NCI-H524 (cell line): ENCODE measurements at places on chromosomes 5 and 9.

DNA sequence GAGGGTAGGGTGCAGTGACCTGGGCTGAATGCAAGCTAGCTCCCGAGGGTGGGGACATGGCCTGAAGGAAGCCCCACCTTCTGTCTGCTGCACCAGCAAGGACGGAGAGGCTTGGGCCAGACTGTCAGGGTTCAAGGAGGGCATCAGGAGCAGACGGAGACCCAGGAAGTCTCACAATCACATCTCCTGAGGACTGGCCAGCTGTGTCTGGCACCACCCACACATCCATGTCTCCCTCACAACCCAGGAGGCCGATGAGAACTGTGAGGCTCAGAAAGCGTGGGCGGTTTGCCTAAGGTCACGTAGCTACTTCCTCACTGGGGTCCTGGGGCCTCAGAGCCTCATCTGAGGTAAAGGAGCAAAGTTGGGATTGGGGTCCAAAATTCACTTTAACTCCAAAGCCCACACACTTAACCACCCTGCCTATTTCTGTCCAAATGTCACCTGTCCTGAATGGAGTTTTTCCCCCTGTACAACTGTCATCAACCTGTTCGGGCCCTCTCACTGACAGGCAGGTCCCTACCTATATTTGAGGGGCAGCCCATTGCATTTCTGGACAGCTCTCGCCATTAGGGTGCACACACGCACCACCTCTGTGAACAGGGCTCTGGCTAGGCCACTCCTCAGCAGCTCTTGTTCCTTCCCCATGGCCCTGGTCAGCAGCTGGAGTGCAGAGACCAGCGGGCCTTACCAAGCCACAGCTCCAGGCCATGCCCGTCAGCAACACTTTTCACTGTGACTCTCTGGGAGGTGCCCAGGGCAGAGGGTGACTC lies 3.4 kb downstream of the IL13 start:
- no peak for DNase-seq

GRCh38 chr5:100913298-100913697 lies 10.2 kb upstream of the ST8SIA4 start:
- no peak for DNase-seq

- DNase-seq = no peak
These were observed 38.7 kb upstream of the IL17B start for GRCh38 chr5:149417711-149418368.

- no peak for DNase-seq
These were observed 19.7 kb upstream of the TBC1D2 start for GRCh38 chr9:98275159-98275558.

GRCh38 chr9:137982200-137982599 lies 104.6 kb downstream of the CACNA1B start:
- peak; percentile 4 for DNase-seq

GRCh38 chr5:179870403-179870903 lies 11.8 kb upstream of the MRNIP start:
- DNase-seq = peak; percentile 54

GRCh38 chr5:36908544-36909260 lies 32.1 kb downstream of the NIPBL start:
- DNase-seq = peak; percentile 67

GRCh38 chr9:111691672-111692329 lies 30.4 kb downstream of the GNG10 start:
- no peak for DNase-seq

DNA sequence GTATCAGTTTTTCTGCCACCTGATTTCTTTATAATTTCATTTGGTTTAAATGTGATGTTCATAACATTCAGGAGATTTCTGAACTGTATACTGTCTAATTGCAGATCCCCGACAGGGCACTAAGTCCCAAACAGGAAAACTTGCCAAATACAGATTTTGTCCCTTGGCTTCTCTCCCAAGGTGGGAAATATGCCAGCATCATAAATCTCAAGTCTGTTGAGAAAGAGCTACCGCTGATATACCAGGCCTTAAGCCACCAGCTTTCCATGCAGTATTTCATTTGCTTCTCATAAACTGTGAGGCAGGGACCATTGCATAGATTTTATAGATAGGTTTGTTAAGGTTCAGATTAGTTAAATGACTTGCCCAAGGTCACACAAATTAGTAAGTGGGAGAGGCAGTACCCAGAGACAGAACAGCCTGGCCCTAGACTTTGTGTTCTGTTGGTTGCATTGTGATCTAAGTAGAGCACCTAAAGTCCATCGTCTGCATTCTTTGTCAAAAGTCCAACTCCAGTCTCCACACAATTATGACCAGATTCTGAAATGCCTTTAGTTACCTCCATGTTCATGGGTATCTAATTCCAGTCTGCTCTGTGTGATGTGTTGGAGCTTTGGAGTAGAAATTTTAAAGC lies 16.2 kb downstream of the GPR21 start:
- peak; percentile 38 for DNase-seq

- DNase-seq = no peak
These were observed 37.3 kb downstream of the COL5A1 start for GRCh38 chr9:134678666-134679443.

DNA sequence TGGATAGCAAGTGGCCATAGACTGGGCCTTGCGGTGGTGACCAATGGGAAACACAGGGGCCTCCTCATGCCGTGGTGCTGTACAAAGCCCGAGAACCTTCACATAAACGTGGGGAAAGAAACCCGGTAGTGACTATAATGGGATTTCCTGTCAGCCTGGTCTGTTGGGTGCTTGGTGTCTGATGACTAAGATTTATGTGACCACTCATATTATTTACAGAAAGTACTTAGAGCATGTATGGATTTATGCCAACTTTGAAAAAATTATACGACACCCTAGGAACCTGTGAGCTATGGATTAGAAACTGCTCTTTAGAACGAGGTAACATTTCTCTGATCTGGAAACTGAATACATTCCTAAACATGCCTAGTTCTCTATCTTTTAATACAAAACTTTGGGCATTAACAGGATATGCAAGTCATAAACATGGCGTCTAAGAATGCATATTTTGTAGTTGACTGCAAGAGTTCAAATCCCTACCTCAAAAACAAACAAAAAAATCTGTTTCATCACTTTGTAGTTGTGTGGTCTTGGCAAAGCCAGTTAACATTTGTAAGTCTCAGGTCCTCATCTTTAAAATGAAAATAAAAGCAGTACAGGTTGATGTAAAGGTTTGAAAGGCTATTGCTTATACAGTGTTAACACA lies 85.4 kb downstream of the TMEM167A start:
- no peak for DNase-seq

DNA sequence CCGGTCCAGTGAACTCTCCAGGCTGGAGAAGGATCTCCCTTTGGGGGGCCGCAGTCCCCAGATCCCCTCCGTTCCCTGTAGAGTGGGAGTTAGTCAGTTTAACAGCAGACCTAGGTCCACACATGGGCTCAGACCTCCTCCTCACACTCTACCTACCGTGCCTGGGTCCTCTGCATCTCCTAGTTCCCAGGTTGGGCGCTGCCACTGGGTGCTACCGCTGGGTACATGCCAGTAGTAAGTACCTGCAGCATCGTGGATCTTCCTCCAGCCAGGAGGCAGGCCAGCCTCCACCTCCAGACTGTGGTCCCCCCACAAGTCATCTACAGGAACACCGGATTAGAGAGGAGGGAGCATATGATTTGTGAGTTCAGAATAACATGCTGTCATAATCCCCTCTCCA lies 802 bp downstream of the APBB3 start:
- no peak for DNase-seq

DNA sequence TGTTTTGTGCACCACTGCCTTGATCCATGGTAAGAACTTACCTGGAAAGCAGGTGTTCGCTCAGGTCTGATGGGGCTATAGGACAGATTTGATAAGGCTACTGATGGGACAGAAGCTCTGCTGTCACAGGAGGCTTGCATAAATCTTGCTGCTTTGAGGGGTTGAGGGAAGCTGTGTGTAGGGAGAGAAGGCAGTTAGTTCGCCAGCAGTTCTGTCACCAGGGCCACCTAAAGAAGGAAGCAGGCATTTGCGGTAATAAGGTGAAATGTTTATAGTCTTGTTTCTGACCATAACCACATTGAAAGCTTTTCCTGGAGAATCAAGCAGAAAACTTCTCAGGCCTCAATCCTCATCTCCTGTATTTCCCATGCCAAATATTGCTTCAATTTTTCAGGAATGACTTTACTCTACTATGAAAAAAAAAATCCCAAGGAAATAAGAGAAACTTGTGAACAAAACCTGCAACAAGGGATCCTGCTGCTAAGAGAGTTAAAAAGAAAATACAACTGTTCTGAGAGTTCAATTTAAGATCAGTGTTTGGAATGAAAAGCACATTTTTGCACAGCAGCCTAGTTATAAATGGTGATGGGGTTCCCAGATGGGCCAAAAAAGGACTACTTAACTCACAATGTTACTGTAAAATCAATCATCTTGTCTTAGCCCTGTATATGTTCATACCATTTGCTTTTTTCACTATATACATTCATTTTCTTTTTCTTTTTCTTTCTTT lies 122.0 kb upstream of the RANBP3L start:
- DNase-seq = no peak

- peak; percentile 49 for DNase-seq
These were observed 6.0 kb downstream of the RNF44 start for GRCh38 chr5:176530983-176531901.

- DNase-seq = no peak
These were observed 40.1 kb downstream of the TRIP13 start for GRCh38 chr5:932628-933250.

DNA sequence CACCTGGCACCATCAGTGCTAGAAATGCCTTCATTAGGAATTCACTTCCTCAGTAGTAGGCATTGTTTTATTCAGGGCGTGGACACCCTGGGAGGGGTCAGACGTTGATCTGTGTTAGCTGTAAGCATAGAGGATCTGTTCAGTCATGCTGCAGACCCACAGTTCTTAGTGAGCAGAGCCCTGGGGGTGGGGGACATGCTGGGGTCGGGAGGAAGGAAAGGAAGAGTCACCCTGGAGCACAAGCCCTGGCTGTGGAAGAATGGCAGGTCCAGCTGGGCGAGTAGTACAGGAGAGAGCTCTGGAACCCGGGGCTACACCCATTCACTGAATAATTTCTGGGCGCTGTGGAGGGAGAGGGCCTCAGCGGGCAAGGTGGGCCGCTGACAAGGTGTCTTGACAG lies 172.5 kb downstream of the FSTL4 start:
- no peak for DNase-seq

DNA sequence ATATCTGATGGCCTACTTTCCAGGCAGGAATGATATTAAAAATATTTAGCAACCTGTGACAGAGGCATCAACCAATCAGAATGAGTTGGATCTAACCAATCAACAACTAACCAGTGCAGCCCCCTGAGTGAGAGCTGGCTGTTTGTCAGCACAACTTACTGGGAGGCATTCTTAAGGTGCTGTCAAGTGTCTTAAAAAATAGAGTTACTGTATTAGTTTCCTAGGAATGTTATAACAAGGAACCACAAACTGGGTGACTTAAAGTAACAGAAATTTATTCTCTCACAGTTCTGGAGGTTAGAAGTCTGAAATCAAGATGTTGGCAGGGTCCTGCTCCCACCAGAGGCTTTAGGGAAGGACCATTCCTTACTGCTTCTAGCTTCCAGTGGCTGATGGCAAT lies 85.2 kb downstream of the ATG10 start:
- DNase-seq = no peak

DNA sequence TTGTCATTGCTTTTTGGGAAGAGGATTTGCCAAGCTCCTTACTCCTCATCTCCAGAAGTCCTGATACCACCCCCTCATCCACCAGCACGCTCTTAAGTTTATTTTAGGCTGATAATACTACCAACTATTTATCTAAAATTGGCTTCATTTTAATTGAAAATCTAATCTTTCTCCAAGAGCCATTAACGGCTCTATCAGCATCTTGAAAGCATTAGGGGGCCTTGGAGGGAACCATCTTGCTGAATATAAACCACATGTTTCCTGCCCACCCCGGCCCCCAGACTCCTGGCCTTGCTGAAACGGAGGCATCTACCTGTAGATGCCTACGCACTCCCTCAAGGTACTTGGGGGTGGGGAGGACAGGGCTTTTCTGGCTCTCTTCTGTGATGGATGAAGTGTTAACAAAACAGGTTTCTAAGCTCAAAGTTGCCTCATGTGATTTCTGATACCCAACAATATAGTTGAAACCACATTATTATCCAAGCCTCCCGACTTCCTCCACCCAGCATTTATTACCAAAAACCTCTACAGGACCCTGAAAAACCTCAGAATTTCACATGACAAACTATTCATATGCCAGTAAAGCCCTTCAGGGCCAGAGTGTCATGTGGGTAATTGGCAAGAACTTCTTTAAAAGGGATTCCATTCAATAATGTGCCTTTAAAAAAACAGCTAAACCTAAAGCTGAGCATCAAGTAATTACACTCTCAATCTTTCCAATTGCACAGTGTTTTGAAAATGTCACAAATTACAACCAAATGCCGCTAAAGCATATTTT lies 96.7 kb downstream of the SAXO1 start:
- DNase-seq = no peak

DNA sequence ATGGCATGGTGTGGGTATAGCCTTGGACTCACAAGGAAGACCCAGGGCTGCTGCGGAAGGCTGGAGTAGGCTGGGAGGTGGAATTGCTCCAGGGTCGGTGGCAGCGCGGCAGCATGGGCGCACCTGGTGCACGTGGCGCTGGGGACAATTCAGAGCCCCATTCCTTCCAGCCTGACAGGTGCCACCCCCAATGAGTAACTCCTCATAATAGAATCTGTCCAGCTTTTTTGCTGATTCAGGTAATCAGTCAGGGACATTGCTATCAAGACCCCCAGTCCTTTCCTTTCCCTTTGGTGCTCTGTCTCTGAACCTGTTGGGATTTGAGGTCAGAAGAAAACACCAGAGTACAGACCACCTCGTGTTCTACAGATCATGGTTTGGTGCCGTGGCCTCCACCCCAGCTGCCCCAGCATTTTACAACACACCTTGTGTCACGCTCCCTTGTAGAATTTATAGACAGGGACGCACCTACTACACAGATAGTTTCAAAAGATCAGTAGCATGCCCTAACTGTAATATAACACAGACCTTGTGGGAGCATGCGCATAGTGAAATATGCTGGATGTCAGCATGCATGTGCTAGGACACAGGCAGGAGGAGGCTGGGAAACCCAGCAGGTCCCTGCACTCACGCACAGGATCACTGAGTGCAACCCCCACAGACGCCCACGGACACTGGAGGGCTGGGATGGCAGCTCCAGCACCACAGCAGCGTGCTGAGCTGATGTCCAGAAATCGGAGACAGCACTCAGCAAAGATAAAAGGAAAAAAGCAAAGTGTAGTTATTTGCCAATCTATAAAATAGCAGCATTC lies 47.9 kb upstream of the CTSL start:
- DNase-seq = no peak

GRCh38 chr5:72438141-72438540 lies 69.1 kb downstream of the ZNF366 start:
- no peak for DNase-seq

DNA sequence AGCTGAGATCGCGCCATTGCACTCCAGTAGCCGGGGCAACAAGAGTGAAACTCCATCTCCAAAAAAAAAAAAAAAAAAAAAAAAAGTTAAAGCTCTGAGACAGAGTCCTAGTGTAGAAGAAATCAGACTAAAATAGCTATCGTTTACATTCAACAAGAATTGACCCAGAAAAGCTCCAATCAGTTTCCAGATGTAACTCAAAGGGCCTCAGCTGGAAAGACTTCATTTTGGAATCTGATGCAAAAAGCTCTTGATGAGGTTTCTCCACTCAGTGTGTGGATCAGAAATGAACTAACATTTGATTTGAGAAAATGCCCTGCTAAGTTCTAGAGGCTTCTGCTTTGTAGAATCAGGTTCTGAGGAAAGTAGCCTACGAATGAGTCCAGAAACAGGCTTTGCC lies 7.2 kb upstream of the C1QTNF2 start:
- no peak for DNase-seq

GRCh38 chr5:132003170-132003744 lies 8.2 kb downstream of the ACSL6 start:
- no peak for DNase-seq
